ENCODE measurements at places on chromosomes 6 and 20.

- no peak for DNase-seq
These were observed at the start of gene AGER for GRCh38 chr6:32184084-32184640. AGER (minus strand) TSS chr6:32184253; CDS start chr6:32184222, 31 bp downstream.

GRCh38 chr6:109039795-109040194 is 54.9 kb downstream of the SESN1 start:
- no peak for DNase-seq

GRCh38 chr6:71466362-71466761 is 177.8 kb downstream of the OGFRL1 start:
- no peak for DNase-seq

- DNase-seq: no peak
These were observed 107.2 kb upstream of the BTBD3 start for GRCh38 chr20:11810311-11811083.

GRCh38 chr20:24102290-24102689 is 113.7 kb upstream of the GGTLC1 start:
- DNase-seq: no peak
